Fibroblast of skin of abdomen (primary cell): ENCODE measurements at places on chromosomes 16 and 17.

DNA sequence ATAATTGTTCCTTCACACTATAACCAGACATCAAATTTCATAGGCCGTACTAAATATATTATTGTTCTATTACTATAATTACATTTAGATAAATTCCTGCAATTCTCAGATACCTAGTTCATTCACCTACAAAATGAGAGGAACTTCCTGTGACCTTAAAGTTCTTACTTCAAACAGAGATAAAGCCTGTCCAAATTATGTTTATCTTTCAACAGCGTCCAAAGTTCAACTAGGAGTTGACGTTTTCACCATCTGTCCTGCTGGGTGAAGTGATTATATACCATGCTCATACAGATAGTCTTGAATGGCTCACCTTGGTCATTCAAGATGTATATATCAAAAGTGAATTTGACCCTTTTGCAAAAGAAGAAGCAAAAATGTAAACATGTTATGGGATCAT is 440.6 kb downstream of the CDH8 start:
- DNase-seq: no peak

DNA sequence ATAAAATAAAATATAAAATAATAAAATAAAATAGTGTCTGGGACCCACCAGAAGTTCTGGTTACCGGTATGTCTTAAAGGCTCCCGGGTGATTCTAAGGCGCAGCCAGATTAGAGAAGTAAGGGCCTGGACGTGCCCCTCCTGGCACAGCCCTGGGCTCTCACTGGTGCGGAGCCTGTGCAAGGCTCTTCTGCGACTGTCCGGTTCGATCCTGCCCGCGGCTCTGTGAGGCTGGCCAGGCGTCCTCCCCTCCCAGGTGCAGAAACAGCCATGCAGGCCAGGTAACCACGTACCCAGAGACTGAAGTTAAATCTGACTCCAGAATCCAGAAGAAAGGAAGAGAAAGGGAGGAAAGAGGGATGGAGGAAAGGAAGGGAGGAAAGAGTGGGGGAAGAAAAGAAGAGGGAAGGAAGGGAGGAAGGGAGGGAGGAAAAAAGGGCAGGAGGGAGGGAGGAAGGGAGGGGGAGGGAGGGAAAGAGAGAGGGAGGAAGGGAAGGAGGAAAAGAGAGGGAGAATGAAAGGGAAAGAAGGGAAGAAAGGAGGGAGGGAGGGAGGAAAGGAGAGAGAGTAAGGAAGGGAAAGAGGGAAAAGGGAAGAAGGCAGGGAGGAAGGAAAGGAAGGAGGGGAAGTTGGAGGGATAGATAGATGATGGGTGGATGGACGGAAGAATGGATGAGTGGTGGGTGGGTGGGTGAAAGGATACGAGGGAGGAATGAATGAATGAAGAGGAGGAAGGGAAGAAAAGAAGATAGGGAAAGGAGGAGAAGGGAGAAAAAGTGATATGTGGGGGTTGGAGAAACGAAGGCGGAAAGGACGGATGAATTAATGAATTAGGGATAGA is 42.3 kb downstream of the C16orf82 start:
- no peak for DNase-seq

GRCh38 chr17:45016823-45017222 is 34.6 kb downstream of the DCAKD start:
- DNase-seq: no peak

DNA sequence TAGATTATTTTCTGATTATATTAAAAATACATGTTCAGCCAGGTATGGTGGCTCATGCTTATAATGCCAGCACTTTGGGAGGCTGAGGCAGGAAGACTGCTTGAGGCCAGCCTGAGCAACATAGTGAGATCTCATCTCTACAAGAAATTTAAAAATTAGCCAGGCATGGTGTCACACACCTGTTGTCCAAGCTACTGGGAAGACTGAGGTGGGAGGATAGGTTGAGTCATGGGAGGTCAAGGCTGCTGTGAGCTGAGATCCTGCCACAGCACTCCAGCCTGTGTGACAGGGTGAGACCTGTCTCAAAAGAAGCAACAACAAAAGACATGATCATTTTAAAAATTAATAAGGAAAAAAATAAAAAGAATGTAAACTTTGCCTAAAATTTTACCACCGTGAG is 40.7 kb downstream of the PRAC1 start:
- no peak for DNase-seq

- DNase-seq: peak; percentile 32
Observed at GRCh38 chr17:82424001-82424862, 5.8 kb upstream of the OGFOD3 start.

- peak; percentile 77 for DNase-seq
Observed at GRCh38 chr17:30586818-30587595, 109.8 kb downstream of the GOSR1 start.

- no peak for DNase-seq
Observed at GRCh38 chr16:64445245-64445644, 676.6 kb downstream of the CDH11 start.

DNA sequence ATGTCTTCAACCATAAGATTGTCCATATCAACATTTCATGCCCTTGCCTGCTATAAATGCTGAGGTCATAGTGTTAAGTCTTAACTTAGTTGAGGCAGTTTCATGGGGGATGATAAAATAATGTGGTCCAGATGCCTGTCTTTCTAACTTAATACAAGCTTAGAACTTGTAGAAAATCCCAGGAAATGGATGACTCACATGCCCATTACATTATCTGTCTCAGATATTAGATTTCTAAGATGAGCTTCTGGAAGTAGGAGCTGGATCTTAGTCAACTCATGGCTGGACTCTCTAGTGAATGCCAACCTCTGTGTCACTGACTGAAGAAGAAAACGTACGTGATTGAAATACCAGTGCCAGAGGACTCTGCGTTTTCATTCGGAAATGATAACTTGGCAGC is 797.5 kb upstream of the EEF2KMT start:
- peak; percentile 73 for DNase-seq

DNA sequence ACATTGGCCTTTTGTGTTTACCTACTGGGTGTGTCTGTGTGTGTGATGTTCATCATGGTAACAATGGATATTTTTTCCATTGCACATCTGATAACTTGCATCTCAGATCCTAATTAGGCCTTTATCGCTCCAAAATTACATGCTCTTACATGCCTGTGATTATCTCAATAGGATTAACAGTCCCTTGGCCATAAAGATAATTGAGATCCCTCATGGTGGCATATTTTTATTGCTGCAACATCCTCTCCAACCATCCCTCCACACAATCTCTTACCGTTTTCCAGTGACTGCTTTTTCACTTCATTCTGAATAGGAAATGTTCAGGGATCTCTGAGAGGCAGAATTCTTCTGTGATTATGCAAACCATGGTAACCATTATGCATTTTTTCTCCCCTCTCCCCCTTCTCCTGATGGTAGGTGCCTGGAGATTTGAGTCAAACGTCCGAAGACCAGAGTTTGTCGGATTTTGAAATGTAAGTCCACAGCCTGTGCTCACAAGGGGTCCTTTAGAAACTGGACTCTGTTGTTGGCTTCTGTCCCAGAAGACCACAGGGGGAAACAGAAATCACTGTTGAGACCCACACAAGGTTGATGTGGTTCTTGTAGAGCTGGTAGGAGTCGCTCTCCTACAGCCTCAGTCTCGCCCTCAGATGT is 405.5 kb downstream of the CPPED1 start:
- peak; percentile 10 for DNase-seq

DNA sequence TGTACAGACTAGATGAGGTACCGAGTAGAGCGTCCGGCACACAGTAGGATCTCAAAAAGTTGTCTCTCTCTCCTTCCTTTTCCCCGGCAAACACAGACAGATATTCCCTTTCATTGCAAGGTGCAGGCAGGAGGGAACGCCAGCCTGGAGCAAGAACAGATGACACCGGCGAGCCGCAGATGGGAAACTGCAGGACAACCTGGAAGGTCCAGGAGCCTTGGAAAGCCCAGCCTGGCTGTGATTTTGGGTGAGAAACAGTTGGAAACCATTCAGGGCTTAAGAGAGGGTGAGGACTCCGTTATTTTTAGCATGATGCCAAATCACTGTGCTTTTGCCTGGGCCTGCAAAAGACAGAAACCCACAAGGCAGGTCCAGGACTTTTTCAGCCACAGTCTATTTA is 7.3 kb downstream of the CDH11 start:
- no peak for DNase-seq

- peak; percentile 72 for DNase-seq
Observed at GRCh38 chr17:17515934-17516930, 20.0 kb upstream of the RASD1 start.

GRCh38 chr16:84155771-84156170 is 10.7 kb downstream of the DNAAF1 start:
- DNase-seq: no peak

GRCh38 chr17:79216826-79217225 is 142.2 kb downstream of the ENGASE start:
- no peak for DNase-seq
